Kidney epithelial cell (primary cell): ENCODE measurements at places on chromosomes 3 and 15. TPM values are rescaled to one million over a fixed set of nuclear protein-coding genes. Genes with fewer than 3 reads are reported as not detected.

RNF123 gene
- 30.0 and 30.8 TPM in 2 replicates for total RNA-seq

SERINC4 gene
- 0.46 TPM in 1 of 2 replicates, not detected in the other for total RNA-seq

TRIM42 gene
- total RNA-seq, result not detected in 2 replicates

HTR3E gene
- total RNA-seq, result not detected in 2 replicates
